Activated naive CD4-positive, alpha-beta T cell treated with anti-CD3 and anti-CD28 coated beads, Interleukin-2, amount 50 U/mL, for 72 hours (primary cell): ENCODE measurements at places on chromosomes 5 and 9.

- no peak for DNase-seq
These were observed 117.5 kb downstream of the TRIO start for GRCh38 chr5:14260637-14261036.

- DNase-seq = no peak
These were observed 581 bp upstream of the C9orf40 start for GRCh38 chr9:74953235-74953751.

- no peak for DNase-seq
These were observed 234.4 kb upstream of the DAPK1 start for GRCh38 chr9:87263291-87263690.

DNA sequence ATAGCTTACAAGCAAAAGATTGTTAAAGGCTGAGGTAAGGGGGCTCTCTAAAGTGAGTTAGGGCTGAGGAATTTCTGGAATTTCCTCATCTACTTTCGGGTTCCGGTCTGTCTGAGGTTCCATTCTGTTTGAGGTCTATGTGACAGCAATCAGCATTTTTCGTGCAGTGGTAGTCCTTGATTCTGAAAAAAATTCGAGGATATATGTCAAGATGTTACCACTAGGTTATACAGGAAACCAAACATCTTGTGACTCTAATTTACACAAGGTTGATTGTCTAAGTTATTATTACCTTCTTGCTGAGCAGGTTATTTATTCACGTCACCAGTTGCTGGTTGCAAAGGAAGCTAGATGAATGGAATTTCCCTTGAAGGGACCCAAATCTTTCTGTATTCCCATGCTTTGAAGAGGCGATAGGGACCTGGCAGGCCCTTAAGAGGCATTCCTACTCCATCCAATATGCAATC lies 35.2 kb downstream of the RLN2 start:
- DNase-seq = no peak

DNA sequence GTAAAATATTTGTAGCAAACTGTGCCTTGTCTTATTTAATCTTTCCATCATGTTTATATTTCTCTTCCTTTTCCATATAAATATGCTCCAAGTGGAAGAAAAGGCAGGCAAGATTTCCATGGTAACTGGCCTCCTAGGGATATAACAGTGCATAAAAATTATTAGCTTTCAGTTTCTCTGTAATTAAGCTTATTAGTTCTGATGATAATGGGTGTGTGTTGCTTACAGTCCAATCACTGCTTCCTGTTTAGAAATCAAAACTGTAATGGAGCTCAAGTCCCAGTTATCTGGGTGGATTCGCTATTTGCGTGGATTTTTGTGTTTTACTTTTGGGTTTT lies 213.0 kb downstream of the PJA2 start:
- no peak for DNase-seq

DNA sequence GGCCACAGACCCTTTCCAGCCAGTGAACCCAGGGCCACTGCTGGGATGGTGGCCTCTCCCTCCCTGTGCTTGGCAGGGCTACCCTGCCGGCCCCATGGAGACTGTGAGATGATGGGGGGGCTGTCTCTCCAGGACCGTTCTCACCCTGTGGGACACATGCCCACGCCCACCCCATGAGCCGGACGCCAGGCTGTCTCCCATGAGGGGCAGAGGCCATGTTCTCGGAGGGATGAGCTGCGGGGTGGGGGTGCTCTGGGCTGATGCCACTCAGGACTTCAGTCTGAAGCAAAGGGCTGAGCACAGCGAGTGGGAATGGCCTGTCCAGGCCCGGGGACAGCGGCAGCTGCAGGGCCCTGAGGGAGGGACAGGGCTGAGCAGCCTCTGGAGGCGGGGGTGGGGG lies 88.9 kb downstream of the KCNT1 start:
- DNase-seq = no peak

GRCh38 chr5:6856653-6857052 lies 143.4 kb downstream of the TENT4A start:
- no peak for DNase-seq

- DNase-seq = no peak
These were observed 66.9 kb downstream of the SKIC3 start for GRCh38 chr5:95487880-95488279.

DNA sequence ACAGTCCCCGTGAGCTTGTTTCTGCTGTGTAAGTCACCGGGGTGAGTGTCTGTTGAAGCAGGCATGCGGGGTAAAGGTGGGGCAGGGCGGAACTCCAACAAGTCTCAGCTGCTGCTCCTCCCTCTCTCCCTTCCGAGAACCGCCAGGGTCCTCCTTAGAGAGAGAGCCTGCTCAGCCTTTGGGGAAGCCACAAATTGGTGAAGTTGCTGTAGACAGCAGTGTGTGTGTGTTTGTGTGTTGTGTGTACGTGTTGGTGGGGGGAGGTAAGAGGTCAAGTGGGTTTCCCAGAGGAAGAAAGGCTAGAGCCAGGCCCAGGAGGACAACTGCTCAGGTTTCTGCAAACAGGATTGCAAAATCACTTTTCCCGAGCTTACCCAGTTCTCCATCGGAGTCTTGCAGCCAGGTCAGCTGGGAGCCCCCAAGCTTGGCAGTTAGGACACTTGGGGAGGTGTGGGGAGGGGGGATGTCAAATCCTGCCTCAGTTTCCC lies 38.9 kb upstream of the DAB2IP start:
- no peak for DNase-seq

DNA sequence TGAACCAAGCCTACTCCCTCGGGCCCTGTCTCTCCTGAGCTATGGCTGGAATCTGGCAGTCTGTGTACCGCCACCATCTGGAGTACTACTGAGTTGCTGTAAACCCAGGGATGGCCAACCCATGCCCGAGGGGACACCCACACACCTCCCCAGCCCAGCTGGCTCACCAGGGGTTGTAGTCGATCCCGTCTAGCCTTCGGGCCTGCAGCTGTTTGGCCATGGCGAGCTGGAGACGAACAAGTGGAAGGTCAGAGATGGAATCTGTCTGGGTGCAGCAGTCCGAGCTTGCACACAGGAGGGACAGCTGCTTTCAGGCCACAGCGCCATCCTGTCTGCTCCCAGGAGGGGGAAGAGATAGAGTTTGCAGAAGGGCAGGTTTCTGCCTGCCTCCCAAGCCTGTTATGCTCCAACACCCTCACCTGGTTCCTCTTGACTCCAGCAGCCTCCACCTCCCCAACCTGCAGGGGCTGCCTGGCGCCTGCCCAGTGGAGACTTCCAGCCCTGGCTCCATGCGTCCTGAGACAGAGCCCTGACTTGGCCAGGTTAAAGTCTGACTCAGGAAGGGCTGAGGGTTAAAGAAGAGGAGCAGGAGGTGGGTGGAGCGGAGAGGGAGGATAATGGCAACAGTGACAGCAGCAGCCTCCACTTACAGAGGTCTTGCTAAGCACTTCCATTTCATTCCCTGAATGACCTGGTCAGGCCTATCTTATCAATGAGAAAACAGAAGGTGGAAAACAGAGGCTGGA lies 15.8 kb upstream of the SPOUT1 start:
- DNase-seq = no peak

DNA sequence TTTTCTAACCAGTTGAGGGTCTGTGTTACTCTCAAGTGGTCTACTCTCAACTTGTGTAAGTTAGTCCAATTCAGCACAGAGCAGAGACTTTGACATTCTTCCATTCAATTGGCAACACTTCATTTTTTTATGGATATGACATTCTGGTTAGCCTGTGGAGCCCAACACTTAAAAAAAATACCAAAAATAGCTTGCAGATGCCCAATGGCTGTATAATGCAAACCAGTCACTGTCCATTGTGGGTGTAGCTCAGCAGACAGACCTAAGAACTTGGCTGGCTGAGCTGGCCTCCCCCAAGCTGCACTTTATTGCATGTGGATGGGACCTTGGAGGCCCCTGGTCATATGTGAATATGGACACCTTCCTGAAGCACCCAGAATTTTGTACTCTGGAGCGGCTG lies 103.2 kb downstream of the DPYSL3 start:
- no peak for DNase-seq
